Neural crest cell (in vitro differentiated cells): ENCODE measurements at places on chromosomes 5 and 9. TPM values are rescaled to one million over a fixed set of nuclear protein-coding genes. Genes with fewer than 3 reads are reported as not detected.

GRCh38 chr5:56155992-56156584, 77.0 kb downstream of the ANKRD55 start:
- DNase-seq, result no peak

DNA sequence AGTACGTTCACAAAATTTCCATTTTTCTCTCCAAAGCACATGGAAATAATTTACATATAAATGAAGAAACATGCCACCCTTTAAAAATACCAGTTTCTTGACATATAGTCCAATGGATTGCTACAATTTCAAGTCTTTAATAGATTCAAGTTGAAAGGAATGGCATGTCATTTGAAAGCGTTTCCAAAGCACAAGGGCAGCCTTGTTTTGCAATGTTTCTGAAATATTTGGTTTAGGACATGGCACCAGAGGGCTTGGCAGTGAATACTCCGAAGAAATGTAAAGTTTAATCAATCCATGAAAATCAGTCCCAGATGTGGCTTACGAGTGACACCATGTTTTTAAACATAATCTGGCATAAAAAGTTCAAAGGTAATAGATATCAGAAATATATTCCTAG, 333.7 kb downstream of the PDE4D start:
- DNase-seq, result no peak

DNA sequence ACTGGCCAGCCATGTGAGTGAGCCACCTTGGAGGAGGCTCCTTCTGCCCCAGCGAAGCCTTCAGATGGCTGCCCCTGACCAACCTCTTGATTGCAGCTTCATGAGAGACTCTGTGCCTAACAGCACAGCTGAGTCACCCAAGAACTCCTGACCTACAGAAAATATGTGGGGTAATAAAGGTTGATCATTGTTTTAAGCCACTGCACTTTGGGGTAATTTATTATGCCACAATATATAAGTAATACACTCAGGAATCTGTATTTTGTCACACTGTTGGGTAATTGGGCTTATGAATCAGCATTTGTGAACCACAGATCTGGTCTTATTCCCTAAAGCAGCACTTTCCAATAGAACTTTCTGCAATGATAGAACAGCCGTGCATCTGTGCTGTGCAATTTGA, 24.4 kb upstream of the VDAC1 start:
- DNase-seq, result no peak

DNA sequence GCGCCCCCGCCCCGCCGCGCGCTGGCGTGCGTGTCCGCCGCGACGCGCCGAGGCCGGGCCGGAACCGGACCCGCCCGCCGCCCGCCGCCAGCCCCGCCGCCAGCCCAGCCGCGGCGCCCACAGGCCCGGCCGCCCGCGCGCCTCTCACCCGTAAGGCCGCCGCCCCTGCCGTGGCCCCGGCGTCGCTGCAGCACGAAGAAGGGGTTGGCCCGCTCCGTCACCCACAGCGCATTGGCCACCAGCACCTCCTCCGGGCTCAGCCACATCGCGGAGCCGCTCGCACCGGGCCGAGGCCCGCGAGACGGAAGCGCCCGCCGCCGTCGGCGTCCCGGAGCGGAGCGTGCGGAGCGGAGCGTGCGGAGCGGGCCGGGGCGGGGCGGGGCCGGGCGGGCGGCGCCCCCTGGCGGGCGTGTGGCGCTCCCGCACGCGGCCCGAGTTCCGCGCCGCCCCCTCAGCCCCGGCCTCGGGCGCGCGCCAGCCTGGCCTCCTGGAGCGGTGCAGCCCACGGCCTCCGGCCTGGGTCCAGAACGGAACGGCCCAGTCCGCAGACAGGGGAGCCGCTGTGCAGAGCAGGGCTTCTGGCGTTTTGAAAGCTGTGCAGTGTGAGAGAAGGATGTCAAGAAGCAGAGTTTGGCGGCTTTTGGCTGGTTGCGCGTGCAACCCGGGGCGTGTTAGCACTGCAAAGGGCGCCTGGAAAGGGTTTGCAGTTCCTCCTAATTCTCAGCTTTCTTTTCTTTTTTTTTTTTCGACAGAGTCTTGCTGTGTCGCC, at the start of gene TBC1D9B:
Gene TBC1D9B (minus strand): TSS at position 342 of the 769 bp plus-strand sequence. CDS start 76 bp downstream, at position 266.
- peak; percentile 47 for DNase-seq

- no peak for DNase-seq
Measured at GRCh38 chr9:24073007-24073592, 247.1 kb upstream of the ELAVL2 start.

- DNase-seq, result no peak
Measured at GRCh38 chr5:178216779-178217178, 12.4 kb downstream of the HNRNPAB start.

DNA sequence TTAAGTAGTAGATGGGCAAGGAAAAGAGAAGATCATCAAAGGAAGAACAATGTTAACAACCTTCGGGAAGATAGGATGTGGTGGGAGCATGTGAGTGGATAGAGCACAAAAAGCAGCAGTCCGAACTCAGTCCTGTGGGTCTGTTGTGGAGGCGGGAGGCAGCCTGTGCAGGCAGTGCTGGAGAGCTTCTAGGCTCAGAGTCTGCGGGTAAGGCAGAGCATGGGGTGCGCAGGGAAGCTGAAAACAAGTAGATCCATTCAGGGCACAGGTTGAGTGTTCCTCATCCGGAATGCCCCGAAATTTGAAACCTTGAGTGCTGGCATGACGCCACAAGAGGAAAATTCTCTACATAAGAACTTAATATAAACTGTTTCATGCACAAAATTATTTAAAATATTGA, 84.9 kb downstream of the PPIC start:
- no peak for DNase-seq

DNA sequence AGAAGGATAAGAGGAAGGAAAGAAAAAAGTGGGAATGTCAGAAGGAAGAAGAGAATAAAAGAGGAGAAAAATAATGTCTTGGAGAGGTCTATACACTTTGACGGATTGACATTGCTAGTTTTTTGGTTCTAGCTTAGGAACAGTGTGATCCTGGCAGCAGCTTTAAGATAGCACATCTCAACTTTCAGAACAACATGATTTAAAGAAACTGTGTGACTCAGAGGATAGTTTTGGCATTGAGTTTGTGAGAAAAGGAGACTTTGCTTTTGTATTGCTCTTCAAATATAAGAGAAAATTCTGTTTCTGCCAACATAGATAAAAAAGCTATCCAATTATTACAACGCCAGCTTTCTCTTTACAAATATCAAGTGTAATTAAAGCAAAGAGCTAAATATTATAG, 260.7 kb upstream of the ARRDC3 start:
- no peak for DNase-seq

ADCY2 gene
- 2.1 and 3.5 TPM in 2 replicates for total RNA-seq

PCDHGC3 gene
- total RNA-seq, result 98.2 and 107 TPM in 2 replicates

IFNA2 gene
- total RNA-seq, result not detected in 2 replicates

SLC6A7 gene
- not detected in 2 replicates for total RNA-seq

AFAP1L1 gene
- total RNA-seq, result 11.6 and 13.9 TPM in 2 replicates
